Nephron progenitor cell (in vitro differentiated cells): ENCODE measurements at places on chromosomes 2 and 18.

DNA sequence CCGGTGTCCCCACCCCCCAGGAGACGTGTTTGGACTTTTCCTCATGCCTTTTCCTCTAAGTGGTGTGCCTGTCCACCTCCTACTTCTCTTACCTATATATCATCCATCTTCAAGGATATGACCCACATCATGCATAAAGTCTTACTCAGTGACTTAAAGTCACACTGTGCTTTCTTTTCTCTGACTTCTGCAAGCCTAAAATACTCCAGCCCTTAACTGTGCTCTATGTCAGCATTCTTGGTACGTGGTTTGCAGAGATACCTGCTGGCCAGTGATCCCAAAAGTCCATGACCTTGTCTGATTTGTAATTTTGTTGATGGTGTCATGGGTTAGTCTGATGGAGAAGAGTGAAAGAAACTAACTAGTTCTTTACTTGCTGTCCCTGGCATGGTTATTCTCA, 393.6 kb upstream of the NRP2 start:
- DNase-seq: no peak

DNA sequence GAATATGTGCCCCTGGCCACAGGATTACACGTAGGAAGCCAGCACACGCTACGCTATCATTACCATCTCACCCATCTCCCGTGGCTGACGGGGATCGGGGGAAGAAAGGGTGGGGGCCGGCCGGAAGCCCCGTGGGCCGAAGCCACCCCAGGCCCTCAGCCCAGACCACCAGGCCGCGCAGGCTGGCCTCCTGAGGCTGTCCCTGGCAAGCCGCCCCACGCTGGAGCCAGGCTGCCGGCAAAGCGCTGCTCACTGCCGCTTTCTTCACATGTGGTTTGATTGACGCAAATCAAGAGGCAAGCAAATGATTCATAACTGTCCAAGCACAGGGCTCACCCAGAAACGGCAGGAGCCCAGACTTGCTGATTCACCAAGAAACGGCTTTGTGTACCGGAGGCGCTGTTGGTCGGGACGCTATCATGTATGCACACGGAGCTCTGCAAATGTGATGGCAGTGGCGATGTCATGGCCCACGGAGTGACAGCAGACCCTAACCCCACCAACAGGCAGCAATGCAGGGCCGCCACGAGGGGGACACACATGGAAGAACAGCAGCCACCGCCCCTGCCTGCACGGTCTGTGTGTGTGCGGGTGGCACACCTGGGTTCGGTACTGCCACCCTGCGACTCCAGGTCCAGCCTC, 125.7 kb downstream of the HDAC4 start:
- no peak for DNase-seq

- no peak for DNase-seq
These were observed 53.3 kb downstream of the C1D start for GRCh38 chr2:68009526-68009925.

DNA sequence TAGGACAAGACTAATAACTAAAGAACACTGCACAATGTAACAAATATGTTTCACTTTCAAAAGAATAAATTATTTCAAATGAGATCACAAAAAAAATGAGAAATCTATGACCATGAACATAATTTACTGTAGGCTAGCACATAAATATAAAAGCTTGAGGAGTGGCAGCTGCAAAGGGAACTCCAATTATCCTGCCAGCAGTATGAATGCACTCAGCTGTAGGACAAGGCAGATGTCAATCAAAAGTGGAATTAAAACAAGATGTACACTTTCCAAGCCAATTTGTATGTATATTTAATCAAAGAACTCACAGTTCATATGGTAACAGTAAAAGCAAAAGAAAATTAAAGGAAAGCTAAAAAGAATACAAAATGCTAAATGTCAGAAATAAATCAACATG, 76.6 kb upstream of the NCKAP5 start:
- DNase-seq: no peak

DNA sequence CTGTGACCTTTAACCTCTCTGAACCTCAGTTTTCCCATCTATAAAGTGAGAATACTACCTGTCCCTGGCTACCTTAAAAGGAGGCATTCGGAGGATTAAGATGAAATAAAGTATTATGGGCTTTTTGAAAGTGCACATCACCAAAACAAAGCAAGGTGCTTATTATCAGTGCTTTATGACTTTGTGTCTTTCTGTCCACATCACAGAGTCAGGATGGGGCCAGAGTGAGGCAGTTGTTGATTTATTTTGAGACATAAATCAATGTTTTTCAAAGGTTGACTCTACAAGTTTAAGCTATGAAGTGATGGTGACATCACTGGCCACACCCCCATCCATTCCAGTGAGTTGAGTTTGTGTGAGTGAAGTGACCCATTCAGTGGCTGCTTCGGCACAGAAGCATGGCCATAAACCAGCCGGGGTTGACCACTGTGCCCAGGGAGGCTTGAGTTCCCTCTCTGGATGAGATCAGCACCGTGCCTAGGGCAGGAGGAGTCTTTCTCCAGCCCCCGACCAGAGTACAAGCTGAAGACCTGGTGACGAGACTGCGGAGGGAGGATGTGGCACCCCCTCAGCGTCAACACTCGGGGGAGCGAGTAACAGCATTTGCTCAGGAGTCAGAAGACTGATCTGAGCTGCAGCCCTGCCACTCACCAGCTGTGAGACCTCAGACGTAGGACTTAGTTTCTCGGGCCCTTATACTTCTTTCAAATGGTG, 89.0 kb upstream of the PPP1CB start:
- DNase-seq: peak; percentile 33

- DNase-seq: no peak
These were observed 67.7 kb downstream of the NCK2 start for GRCh38 chr2:105812180-105813044.
